ENCODE measurements at places on chromosomes 2 and 18.

DNA sequence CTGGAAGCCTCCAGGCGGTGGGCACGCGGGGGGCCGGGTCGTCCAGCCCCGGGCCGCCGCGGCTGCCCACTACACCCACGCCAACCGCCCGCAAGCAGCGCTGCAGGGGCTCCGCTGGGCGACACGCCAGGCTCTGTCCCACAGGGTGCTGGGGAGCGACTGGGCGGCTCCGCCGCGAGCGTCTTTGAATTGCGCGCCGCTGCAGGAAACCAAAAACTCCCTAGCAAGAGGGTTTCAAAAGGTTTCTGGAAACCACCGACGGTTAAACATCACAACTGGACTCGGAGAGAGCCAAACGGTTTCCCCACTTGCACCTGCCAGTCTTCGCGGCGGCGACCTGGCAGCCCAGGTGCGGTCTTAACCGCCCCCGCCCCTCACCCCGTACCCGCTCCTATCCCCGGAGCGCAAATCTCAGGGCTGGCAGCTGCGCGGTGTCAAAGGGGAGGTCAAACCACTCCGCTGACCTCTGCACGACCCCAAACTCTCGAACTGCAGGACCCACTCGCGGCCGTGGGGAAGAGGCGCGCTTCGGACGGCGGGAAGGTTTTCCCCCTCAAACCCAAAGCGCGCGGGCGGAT, 1.0 kb downstream of the CXCR4 start:
- peak; percentile 77 for DNase-seq

DNA sequence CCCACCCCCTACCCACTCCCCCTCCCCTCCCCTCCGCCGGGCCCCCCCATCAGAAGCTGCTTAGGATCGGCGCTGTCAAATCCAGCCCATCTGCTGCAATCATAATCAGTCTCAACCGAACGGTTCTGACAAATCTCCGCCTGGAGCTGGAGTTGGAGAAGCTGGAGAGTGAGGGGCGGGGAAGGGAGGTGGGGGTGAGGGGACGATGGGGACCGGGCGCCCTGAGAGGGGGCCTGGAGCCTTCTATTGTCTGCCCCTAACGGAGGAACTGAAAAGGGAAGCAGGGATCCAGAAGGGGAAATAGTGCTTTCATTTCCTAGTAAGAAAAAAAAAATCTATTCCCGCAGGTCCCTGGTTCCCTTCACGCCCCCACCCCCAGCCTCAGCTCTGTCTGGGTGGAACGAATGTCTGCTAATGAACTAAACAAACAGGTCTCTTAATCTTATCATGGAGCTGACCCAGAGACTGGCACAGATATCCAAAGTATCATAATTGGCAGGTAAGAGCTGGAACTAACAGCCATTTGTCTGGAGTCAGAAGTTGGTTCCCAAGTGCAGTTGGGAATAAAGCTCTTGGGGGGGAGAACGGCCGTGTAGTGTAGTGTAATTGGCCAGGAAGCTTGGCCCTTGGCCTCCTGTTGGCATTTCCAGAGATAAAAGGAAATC, 301.2 kb downstream of the NCKAP5 start:
- no peak for DNase-seq

GRCh38 chr2:240107477-240107796, 28.7 kb downstream of the COPS9 start:
- no peak for DNase-seq

DNA sequence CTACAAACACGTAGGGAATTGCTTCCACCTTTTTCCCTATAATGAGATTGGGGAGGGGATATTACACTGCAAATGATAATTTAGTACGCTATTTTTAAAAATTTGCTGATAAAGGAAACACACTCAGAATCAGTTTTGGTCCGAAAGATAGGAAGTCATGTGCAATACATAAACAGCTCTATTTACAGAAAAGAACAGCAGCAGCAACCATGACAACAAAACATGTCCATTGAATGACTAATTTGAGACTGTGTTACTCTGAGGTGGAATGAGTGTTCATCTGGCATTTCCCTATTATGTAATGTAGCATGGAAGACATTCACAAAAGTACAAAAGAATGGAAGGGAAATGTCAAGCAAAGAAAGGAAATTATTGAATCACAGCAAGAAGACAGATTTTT, 337.2 kb downstream of the NBAS start:
- no peak for DNase-seq

DNA sequence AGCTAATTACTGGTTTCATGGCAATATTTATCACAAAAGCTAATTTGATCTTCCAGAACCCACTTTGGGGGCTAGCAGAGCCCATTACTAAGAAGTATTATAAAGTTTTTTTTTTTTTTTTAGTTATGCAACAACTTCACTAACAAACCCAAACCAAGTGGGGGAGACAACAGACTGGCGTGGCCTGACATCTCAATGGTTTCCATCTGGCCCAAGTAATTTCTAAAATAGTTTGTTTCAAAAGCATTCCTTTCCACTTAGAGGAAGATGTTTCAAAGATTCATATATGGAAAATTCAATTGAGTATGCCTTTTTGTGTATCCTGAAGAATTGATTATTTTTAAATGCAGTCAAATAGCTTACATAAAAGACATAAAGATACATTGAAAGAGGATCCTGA, 367.1 kb downstream of the HRH4 start:
- no peak for DNase-seq

GRCh38 chr2:74199275-74199701, 873 bp downstream of the MTHFD2 start:
- no peak for DNase-seq

DNA sequence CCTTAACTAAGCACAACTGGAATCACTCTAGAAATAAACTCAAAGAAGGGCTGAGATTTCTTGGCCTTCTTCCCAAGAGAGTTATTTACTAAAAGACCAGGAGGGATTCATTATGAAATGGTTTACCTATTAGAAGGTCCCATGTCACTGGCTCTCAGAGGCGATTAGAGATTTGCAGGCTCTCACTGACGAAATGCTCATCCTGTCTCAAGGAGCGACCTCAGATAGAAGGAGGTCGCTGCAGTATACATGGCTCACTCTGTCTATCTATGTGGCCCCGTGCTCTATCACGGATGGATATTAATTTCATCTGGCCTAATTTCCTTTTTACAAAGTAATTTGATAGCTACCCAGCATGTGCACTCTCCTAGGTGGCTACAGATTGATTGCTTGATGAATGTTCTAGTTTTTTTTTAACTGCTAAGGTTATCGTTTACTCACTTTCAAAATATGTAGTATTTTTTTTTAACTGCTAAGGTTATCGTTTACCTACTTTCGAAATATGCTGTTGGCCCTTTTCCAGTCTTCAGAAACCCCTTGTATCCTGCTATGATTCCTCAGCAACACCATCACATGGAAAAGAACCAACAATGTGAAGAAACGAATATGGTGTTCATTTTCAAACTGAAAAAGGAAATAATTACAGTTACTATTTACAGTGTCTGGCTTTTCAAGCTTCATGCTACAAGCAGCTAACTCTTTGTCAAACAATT, 9.1 kb downstream of the SMIM21 start:
- DNase-seq = no peak

DNA sequence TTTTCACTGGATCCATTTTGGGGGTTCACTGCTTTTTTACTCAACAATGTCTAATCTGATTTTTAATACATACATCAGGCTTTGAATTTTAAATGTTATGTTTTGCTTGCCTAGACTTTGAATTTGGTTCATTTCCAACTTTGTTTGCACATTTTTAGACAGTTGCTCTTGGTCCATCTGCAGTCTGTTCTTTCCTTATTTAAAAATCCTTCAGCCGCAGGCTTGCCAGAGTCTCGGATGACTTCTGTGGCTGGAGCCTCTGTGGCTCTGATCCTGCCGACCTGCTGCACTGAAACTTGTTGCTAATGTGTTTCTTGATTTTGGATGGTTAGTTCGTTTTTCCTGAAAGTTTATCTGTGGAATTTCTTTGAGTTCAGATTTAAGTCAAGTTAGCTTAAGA, 172.0 kb upstream of the ALKAL2 start:
- no peak for DNase-seq

- DNase-seq = peak; percentile 7
These were observed 76.0 kb upstream of the SESTD1 start for GRCh38 chr2:179340678-179341077.

GRCh38 chr2:46917628-46918027, 2.0 kb upstream of the MCFD2 start:
- no peak for DNase-seq

DNA sequence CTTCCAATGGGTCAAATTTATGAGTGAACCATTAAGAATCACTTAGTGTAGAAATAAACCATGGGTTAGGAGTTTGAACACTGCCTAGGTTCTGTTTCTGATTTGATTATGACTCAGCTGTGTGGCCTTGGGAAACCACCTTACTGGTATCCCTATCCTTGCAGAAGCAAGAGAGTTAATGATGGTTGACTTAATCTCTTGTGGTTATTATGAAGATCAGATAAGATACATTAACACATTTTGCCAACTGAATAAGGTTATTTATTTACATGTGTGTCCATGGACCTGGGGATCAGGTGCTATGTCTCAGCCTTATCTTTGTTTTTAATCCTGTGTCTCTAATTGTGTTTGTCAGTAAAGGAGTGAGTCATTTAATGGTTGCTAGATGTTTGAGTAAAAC, 5.4 kb upstream of the KCNJ13 start:
- peak; percentile 62 for DNase-seq

DNA sequence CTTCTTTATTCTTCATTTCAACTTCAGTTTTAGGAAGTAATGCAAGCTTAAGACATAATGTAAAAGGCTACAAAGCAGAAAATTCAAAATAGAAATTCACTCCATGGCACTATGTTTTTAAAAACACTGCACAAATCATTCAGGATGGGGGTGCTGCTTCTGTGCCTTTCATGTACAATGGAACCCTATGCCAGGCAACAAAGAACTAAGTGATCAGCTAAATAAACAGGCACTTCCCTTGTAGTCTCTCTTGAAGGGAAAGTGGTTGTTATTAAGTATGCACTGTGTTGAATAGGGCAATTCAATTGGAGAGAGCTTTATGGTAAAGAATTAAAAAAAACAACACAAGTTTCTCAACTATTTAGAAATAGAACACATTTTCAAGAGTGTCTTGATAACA, 10.9 kb upstream of the ERBB4 start:
- no peak for DNase-seq

DNA sequence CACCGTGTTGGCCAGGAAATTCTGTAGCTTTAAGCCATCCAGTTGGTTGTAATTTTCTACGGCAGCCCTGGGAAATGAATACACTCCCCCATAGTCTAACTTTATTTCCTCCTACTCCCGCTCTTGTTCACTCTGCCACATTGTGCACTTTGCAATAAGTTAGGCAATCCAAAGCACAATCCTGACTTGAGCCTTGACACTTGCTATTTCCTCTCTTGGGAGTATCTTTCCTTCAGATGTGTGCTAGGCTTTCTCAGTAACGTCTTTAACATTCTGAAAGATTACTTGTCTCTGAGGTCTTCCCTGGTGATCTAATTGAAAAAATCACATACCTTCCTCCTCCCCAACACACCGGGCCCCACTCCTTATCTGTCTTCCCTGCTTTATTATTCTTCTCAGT, 65.9 kb upstream of the RAB27B start:
- DNase-seq = no peak

- DNase-seq = no peak
These were observed 26.7 kb downstream of the CYRIA start for GRCh38 chr2:16638946-16639345.

DNA sequence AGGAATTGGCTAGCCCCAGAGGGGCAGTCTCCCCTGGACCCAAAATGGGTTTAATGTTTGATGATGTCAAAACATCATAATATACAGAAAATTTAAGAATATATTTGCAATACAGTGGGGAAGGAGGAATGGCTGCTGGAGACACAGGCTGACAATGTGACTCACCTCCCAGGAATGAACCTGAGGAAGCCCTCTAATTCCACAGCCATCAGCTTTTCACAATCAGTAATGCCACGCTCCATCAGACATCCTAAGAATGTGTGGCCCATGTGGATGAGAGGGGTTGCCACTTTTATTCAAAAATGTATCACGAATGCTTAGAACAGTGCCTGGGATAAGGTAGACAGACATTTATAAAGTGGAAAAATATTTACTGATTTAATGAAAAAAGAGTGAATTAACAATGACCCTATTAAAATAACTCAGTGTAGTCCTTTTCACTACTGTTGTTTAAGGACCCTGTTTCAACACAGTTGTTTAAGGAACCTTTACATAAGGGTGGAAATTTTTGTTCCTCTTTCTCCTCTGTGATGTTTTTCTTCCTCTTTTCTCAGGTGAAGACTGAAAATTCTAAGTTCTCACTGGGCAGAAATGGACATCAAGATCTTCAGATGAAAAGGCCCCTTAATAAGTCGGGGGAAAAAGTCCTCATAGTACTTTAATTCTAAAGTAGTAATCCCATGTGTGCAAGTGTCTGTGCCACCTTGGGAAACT, 17.5 kb upstream of the TMEM163 start:
- DNase-seq = no peak

DNA sequence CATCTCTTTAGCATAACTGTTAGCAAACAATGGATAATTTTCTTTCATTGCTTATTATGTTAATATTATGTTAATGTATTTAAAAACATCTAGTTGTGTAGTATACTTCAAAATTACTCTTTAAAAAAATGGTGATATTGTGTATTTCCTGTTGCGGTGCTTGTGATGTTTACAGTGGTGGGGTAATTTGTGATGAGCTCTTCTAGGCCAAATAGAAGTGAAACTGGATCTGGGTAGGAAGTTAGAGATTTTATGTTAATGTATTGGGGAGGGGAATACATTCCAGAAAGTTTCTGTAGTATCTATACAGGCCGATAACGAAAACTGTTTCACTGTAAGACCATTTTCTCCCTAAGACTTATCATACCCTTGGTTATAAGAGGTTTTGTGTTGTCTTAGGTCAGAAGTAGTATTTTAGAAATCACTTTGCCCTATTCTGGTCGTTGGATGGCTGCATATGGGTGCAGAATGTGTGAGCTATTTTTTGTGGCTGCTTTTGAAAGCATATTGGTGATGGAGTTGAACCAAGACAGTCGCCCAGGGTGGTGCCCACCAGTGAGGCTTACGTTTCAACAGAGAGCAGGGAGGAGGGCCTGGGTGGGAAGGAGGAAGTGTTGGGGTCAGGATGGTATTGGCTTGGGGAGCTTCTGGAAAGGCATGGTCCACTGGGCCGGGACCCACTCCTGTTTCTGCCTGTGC, 5.8 kb downstream of the TSHZ1 start:
- DNase-seq = peak; percentile 45

DNA sequence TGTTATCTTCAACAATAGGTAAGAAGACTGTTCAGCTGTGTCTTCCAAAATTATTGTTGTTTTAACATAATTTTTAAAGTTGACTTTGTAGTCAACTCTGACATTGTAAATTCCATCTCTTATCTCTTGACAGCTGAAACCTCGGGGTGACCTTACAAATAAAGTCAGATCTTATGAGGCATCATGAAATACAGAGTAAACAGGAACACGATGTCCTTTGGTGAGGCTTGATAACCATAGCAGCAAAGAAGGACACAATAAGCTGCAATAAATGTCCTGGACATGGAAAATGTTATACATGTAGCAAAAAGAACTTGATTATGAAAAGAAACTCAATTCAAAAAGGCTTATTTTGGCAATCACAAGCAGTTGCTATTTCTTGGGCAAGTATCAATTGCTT, 618.9 kb upstream of the SLC39A10 start:
- no peak for DNase-seq
